ENCODE measurements at places on chromosomes 6 and 20.

DNA sequence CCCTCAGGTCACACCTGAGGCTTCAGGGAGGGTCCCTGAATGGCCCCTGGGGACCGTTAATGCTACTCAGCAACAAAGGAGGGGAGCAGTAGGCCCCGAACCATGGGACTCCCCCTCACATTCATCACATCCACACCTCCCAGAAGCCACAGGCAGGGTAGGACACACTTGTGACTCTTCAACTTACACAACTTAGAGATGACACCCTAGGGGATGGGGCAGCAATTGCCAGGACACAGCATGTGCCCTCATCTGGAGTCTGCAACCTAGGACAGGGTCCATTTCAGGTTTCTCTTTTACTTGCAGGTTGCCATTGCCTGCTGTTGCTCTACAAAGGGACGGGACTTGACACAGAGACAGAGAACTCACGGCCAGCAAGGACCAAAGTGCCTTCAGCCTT is 770 bp downstream of the ULBP3 start:
- no peak for DNase-seq

DNA sequence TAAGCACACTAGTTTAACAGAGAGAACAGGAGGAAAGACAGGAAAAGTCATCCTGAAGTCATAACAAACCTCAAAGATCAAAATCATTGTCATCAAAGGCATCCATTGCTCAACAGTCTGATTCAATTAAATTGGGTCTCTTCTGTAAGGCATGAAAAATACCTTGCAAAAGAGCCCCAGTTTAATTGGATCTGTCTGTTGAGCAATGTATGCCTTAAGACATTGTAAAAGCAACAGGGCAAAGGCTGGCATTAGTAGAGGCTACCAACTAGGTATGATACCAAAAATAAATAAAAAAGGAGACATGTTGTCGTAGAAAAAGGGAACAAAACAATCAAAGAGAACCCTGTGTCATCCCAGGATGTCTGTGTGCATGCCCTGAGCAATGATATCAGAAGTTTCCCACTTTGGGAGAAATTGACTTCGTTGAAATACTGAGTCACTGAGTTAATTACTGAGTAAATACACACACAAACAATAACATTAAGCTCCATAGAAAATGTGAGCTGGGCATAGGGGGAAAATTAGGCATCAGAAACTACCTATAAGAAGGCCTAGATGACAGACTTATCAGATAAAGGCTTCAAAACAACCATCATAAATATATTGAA is 1013.8 kb upstream of the CITED2 start:
- no peak for DNase-seq

DNA sequence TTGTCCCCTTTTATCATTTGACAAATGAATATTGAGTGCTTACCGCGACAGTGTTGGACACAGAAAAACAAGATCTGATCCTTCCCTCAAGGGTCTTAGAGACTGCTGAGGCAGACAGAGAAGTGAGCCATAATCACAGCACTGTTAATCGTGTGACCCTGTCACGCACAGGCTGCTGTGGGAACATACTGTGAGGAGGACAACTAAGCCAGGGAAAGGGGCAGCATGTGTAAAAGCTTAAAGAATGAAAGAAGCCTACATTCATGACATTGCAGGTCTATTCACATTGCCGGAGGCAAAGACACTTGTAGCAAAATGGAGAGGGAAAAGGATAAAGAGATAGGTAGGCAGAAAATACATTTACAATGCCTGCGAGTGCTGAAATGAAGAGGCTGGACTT is 32.7 kb downstream of the TRDN start:
- DNase-seq = no peak

GRCh38 chr6:57432919-57433684 is 115.7 kb downstream of the PRIM2 start:
- no peak for DNase-seq

DNA sequence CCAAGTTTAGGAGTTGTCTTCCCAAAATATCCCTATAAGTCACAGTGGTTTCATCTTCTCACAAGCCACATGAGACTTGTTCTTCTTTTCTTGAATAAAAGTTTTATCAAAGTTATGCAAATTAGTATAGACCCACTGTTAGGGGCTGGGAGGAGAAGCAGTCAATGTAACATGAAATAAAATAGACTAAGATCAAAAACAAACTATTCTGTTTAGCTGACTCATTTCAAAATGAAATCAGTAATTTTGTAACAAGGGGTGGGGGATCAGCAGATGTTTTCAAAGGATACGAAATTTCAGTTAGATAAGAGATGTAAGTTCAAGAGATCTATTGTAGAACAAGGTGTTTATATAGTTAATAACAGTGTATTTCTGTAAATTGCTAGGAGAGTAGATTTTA is 339.6 kb upstream of the PRDM1 start:
- DNase-seq = no peak

- DNase-seq = no peak
Measured at GRCh38 chr6:4340544-4340943, 205.2 kb upstream of the ECI2 start.

- DNase-seq = no peak
Measured at GRCh38 chr20:19794941-19795340, 36.9 kb downstream of the RIN2 start.

DNA sequence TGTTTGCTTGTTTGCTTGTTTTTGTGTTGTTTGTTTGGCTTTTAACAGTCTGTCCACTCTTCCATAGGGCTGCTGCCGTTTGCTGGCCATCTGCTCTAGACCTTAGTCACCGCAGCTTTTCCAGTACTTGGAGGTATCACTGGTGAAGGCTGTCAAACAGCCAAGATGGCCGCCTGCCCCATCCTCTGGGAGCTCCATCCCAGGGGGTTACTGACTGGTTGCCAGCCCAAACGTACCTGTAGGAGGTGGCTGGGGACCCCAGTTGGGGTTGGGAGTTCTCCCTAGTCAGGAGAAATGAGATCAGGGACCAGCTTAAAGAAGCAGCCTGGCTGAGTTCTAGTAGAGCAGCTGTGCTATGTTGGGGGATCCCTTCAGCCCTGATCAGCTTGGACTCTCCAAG is 418.4 kb downstream of the KHDRBS2 start:
- no peak for DNase-seq

- no peak for DNase-seq
Measured at GRCh38 chr6:73200735-73201134, 24.6 kb downstream of the KHDC1L start.

DNA sequence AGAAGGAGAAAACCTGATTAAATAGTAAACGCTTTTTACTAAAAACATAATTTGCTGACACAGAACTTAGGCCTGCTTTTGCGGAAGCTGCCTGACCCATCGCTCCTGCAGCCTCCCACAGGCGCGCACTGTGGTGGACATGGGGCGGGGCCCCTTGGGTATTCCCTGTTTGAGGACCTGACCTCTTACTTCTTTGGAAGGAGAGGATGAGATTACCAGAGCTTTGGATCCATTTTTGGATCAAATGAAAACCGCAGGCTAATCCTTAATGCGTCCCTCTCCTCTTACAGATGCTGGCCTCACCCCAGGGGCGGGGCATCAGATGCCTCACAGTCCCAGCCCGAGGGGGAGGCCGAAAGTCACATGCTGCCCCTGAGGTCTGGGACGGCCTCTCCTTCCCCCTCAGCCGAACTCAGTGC is 151.0 kb downstream of the SCML4 start:
- no peak for DNase-seq

- DNase-seq = no peak
Measured at GRCh38 chr6:34891296-34891695, 2.2 kb downstream of the ANKS1A start.

DNA sequence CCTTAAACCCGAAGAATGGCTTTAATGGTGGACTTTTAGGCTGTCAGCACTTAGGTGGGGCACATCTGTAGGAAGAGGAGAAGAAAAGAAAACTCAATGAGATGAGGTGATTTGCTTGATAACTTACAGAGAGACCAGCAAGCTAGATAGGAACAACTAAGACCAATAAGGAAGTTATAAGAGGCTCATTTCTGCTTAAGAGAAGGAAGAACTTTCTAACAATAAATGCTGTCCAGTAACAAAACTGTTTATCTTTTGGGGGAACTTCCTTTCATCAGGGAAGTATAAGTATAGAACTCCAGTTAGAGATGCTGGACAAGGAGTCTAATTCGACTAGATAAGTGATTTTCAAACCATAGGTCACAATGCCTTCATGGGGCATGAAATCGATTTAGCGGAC is 107.2 kb upstream of the SIRPA start:
- DNase-seq = no peak

- no peak for DNase-seq
Measured at GRCh38 chr20:20549704-20550103, 162.7 kb downstream of the RALGAPA2 start.

GRCh38 chr6:37303091-37303660 is 45.2 kb upstream of the TMEM217 start:
- no peak for DNase-seq

- DNase-seq = no peak
Measured at GRCh38 chr6:138160329-138161087, 1.2 kb upstream of the ARFGEF3 start.

GRCh38 chr20:62063315-62063980 is 2.2 kb downstream of the TAF4 start:
- peak; percentile 12 for DNase-seq

GRCh38 chr20:64077094-64077493 is 2.2 kb downstream of the RGS19 start:
- DNase-seq = no peak

GRCh38 chr6:57822896-57823358 is 505.5 kb downstream of the PRIM2 start:
- DNase-seq = no peak

GRCh38 chr20:45823949-45824835 is 2.9 kb downstream of the TNNC2 start:
- DNase-seq = no peak

DNA sequence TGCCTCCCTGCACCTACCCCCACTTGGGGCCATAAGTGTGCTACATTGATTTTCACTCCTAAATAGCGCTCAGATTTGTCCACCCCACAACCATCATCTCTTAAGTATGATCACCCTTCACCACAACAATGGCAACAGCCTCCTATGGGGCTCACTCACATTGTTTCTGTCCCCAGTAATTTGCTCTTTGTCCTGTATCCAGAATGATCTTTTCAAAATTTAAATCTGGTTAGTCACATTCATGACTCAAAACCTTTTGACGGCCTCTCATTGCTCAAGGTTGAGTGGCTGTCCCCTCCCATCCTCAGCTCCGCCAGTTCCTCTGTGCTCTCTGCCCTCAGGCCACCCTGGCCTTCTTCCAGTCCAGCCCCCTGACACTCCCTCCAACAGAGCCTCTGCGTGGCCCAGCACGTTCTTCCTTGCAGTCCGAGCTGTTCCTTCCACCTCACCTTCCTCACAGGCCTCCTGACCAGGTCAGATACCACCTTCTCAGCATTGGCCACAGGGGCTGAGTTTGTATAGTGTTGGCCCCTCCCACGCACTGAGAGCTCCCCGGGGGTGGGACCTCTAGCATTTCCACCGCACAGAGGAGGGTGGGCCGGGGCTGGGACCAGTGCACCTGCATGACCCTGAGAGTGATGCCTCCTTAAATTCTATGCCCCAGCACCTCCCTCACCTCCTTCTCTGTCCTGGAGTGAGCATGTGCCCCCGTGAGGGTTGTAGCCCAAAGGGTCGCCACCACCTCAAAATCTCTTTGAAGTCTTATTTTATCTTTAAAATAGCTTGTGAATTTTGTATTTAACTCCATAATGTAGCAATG is 2.4 kb upstream of the PPP1R3G start:
- DNase-seq = no peak

- no peak for DNase-seq
Measured at GRCh38 chr6:151671195-151671594, 136.3 kb upstream of the ESR1 start.

All from neuronal stem cell (in vitro differentiated cells).